ENCODE measurements at places on chromosomes 2 and 18.
A peak's percentile ranks its signal among the peaks of the same experiment; 100 is the strongest.

- no peak for DNase-seq
These were observed 34.7 kb downstream of the MAP4K4 start for GRCh38 chr2:101732199-101732598.

GRCh38 chr2:128323555-128323931 lies 4.9 kb upstream of the HS6ST1 start:
- DNase-seq: no peak

GRCh38 chr2:96108541-96109360 lies 7.6 kb downstream of the ADRA2B start:
- DNase-seq: no peak

- DNase-seq: peak; percentile 24
These were observed 415.9 kb downstream of the GRB14 start for GRCh38 chr2:164205347-164205746.
